ENCODE measurements at places on chromosomes 1 and 21.
A peak's percentile ranks its signal among the peaks of the same experiment; 100 is the strongest.

DNA sequence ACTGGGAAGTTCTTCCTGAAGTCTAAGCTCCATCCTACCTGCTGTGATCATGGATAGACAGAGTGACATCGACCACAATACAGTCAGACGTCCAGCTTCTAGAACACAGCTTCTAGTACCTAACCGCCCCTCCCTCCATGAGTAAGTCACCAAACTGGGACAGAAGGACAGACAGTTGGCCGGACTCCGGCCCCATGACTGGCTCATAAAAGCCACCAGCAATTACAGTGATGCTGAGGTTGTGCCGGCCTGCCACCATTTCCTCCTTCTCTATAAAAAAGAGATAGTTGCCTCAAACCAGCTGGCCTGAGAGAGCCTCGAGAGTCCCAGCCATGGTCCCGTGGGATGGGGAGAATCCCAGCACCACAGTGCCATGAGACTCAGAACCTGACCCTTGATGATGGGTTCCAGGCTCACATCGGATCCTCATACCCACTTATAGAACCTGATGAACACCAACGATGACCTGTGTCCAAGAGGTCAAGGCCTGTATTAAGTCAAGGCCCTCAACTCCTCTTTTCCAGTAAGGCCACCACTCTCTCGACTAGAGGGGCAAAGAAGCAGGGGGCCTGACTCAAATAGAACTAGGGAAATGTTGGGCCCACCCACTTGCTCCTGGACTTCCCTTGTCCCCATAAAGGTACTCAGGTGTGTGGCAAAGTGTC is 3.4 kb downstream of the MEF2D start:
- DNase-seq, result no peak

GRCh38 chr1:29975036-29975694 is 738.8 kb downstream of the PTPRU start:
- DNase-seq, result peak; percentile 51

DNA sequence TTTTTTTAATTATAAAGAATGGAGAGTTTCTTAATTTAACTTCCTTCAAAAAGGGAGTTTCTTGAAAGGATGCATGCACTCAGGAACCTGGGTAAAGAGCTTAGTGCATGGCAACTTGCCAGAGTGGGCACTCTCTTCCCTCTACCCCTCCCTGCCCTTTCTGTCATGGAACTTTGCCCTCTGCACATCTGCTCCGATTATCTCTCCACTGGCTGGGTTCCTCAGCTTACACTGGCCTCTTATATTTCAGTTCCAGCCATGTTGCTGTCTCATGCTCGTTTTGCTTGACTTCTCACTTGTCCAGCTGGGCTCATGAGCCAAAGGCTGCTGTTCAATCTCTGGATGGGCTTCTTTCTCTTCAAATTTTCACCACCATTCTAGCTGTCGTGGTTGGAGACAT is 87.0 kb downstream of the NCAM2 start:
- DNase-seq, result no peak

DNA sequence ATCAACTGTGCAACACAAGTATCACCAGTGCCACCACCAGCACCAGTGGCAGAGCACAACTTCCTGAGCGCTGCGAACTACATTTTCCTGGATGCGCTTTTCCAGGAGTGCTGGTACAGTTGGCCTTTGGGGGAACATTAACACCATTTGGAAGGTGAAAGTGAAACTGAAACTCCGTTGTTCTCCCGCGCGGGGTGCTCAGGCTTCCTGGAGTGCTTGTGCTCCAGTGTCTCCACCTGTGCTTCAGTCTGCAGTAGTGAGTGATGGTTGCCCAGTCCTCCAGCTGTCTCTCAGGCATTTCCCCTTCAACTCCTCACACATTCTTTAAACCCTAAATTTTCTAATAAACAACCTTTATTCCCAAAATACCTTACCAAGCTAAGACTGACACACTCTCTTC is 187.8 kb downstream of the LRRIQ3 start:
- DNase-seq, result peak; percentile 38

DNA sequence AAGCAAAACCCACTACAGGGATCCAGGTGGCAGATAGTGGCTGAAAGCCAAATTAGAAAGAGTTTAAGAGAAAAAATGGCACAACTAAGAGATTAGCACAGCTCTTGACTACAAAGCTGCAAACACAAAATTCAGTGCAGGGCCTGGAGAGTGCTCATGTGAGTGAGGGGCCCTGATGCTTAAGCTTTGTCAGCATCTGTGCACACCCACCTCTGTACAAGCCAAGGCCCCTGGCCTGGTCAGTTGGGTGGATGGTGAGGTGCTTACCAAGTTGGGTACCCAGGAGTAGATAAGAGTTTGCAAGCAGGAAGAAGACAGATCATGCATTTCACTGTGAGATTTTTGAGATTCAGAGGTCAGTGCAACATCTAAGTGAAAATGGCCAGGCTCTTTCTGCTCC is 62.7 kb upstream of the ATP1B1 start:
- no peak for DNase-seq

DNA sequence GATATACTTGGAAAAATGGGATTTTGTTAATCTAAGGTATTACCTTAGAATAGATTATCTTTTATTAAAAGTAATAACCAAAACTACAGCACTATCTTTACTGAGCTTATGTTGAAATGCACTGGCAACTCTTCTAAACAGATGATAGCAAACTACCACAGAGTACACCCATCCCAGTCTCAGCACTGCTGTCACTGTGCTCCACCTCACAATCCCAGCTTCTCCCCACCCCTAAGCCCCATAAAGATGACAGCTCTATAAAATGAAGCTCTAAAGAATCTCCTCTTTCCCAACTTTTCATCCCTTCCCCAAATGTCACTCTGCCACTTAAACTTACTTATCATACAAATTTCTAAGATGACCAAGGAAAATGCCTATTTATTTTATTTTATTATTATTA is 6.4 kb downstream of the DSTYK start:
- no peak for DNase-seq

GRCh38 chr1:111281411-111281810 is 9.2 kb upstream of the CHIA start:
- no peak for DNase-seq

GRCh38 chr1:53091841-53092645 is 30.0 kb downstream of the PODN start:
- DNase-seq, result peak; percentile 46

DNA sequence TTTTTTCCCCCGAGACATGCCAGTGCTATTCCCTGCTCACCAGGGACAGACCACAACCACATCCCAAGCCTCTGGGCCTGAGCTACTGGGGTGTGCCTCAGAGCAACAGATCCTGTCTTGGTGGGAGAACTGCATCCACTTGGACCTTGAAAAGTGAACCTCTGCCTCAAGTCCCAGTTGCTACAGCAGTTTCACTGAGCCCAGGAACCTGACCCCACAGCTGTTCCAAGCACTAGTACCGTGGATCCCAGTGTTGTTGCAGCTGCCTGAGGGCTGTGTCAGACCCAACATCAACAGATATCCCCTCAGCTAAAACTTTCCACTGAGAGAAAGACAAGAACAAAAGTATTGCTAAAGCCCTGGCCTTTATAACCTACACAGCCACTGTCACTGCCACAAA is 373.0 kb downstream of the PLPP3 start:
- no peak for DNase-seq

DNA sequence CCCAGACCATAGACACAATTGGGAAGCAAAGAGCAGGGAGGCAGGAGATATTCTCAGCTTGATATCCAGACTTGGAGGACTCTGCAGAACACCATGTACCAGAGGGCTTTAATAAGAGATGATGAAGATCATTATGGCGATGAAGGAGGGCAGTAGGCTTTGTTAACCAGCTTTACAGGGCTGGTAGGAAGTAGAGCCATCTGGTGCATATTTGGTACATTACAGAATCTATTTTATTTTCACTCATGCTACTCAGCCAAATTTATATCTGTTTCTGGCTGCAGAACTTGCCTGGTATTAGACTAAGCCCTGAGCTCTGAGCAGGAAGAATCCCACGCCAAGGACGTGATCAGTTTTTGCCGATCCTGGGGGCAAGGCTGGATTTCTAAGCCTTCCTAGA is 61.8 kb upstream of the SYT6 start:
- no peak for DNase-seq

- DNase-seq, result no peak
These were observed 64.0 kb upstream of the DIP2A start for GRCh38 chr21:46394595-46395104.

DNA sequence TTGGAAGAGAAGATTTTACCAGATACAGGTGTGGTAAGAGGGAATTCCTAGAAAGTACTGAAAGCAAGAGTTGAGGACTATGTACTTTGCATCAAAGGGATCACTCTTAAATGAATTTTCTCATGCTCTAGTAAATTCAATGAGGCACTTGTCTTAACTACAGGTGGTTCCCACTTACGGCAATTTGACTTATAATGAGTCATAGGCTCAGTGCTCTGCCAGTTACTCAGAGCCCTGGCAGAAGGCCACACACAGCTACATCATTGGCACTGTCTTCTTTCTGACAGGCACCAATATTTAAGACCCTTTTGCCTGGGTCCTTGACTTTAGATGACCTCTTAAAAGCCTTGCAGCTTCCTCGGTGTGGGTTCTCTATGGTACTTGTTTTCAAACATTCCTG is 15.9 kb upstream of the ADAMTS5 start:
- DNase-seq, result peak; percentile 71

DNA sequence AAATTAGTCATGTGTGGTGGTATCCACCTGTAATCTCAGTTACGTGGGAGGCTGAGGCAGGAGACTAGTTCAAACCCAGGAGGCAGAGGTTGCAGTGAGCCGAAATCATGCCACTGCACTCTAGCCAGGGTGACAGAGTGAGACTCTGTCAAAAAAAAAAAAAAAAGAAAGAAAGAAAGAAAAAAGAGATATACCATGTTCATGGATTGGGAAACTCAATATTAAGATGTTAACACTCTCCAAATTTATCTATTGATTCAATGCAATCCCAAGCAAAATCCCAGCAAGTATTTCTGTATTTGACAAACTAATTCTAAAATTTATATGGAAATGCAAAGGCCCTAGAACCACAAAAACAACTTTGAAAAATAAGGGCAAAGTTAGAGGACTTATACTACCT is 11.0 kb upstream of the SHISAL2A start:
- no peak for DNase-seq

DNA sequence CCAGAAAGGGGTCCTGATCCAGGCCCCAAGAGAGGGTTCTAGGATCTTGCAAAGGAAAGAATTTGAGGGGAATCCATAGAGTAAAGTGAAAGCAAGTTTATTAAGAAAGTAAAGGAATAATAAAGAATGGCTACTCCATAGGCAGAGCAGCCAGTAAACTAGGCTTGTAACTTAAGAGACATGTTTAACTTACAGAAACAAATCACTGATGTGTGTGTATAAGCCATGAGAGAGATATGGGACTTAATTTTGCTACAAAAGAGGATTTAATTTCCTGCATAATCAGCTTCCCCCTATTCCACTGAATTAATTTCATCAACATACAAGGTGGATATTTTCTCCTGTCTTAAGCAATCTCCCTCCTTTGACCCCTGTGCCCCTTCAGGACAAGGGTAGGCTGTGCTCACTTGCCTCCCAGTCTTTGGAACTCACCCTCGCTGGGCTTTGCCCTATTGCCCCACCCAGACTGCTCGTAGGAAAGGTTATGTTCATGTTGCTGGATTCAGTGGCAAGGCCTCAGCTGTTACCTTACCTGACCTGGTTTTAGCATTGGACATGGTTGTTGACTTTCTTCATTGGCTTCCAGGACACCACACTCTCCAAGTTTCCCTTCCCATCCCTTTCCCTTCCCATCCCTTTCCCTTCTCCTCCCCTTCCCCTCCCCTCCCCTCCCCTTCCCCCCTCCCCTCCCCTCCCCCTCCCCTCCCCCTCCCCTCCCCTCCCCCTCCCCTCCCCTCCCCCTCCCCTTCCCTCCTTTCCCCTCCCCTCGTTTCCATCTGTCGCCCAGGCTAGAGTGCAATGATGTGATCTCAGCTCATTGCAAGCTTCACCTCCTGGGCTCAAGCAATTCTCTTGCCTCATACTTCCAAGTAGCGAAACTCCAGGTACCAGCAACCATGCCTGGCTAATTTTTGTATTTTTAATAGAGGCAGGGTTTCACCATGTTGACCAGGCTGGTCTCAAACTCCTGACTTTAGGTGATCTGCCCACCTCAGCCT is 44.6 kb downstream of the TBCE start:
- DNase-seq, result peak; percentile 35

- peak; percentile 95 for DNase-seq
These were observed 46.8 kb downstream of the XCL1 start for GRCh38 chr1:168623003-168623828.

DNA sequence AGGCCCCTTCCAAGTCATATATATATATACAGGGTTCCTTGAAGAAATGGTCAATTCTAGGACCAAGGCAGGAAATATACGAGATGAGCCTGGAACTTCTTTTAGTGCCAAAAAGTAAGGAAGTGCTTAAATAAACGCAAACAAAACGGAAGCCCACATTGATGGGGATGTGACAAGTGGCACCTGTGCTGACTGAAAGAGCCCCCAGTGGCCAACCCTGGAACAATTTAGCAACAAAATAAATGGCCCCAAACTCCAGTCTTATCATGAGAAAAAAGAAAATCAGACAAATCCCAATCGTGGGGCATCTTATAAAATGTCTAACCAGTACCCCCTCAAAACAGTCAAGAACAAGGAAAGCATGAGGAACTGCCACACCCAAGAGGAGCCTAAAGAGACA is 17.7 kb downstream of the PLA2G5 start:
- no peak for DNase-seq

DNA sequence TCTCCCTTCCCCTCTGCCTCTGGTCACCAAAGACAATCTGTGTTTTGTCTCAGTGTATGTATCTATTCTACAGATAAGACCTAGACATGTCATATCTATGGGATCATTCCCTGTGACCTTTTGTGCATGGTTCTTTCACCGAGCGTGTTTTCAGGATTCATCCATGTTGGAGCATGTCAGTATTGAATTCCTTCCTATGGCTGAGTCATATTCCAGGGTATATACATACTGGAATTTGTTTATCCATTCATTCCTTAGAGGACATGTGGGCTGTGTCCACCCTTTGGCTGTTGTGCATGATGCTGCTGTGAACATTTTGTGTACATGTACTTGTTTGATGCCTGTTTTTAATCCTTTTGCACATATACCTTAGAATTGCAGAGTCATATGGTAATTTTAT is 69.9 kb downstream of the NFASC start:
- no peak for DNase-seq

DNA sequence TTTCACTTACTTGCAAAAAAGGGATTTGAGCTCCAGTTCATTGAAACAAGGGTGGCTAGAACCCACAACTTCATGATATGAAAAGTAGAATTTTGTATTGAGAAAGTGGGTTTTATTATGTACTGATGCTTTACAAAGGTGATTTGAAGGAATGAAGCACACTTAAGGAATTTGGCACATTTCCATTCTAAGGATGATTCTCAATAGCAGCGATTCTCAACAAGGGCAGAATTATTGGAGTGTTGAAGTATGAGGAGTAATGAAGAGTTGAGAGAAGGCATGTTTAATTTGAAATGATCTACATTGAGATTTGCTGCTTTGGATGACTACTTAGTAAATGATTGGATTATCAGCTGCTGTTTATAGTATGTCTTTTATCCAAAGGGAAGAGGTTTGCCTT is 54.7 kb downstream of the FNBP1L start:
- DNase-seq, result no peak
